Stimulated activated CD8-positive, alpha-beta memory T cell treated with anti-CD3 and anti-CD28 coated beads, Interleukin-7, amount 100 ng/mL, for 24 hours (primary cell): ENCODE measurements at places on chromosomes 1 and 21.
A peak's percentile ranks its signal among the peaks of the same experiment; 100 is the strongest.

DNA sequence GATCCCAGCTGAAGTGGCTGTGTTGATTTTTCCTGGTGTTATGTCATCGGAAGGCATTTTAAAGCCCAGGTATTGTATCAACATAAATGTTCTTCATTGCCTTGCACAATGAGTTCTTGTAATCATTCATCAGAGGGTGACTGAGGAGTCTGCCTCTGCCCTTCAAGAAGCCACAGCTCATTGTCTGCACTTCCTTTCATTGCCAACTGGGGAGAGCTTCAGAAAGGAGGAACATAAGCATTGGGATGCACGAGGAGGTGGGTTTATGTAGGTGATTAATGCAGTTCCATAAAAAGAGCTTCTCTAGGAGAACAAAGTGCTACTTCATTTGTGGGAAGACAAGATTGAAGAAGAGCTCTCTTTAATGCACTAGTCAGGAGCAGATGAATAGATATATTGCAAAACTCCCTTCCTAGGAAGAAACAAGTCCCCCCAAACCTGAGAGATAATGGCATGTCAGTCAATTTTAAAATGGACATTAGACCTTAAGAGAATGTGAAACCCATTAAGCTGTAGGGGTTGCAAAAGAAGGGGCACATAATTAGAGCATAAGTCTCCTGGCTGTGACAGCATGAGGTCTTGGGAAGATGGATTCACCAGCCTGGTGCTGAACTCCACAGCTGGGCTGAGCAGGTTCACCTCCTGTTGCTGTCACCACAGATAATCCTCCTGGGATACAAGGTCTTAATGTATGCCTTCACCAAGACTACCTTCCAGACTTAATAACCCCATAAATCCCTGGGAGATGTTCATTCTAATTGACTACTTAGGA is 124.6 kb downstream of the BACH1 start:
- DNase-seq: no peak

GRCh38 chr1:229227298-229227919 is 43.5 kb upstream of the RAB4A start:
- DNase-seq: peak; percentile 70

GRCh38 chr1:67214420-67215174 is 48.3 kb downstream of the IL23R start:
- DNase-seq: peak; percentile 27

DNA sequence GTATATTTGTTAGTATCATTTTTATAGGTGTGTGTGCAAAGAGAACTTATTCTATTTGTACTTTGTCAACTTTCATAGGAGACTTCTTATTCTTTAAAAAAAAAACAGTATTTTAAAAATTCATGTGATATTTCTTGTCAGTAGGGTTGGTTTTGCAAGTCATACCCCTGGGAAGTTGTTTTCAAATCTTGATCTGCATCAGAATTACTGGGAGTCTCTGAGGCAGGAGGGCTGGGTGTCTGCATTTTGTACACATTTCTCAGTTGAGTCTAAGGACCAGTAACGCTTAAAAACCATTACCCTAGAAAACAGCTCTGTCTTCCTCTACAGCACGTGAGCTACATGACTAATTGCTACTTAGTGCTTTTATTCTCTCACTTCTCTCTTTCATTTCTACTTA is 76.0 kb upstream of the CTTNBP2NL start:
- DNase-seq: no peak

- no peak for DNase-seq
These were observed 32.0 kb upstream of the CD2 start for GRCh38 chr1:116722016-116722838.

- no peak for DNase-seq
These were observed 112.9 kb downstream of the PTPN14 start for GRCh38 chr1:214438530-214438929.

- no peak for DNase-seq
These were observed 11.0 kb upstream of the SERBP1 start for GRCh38 chr1:67441183-67441582.

GRCh38 chr1:205172729-205173366 is 38.7 kb downstream of the DSTYK start:
- DNase-seq: no peak

DNA sequence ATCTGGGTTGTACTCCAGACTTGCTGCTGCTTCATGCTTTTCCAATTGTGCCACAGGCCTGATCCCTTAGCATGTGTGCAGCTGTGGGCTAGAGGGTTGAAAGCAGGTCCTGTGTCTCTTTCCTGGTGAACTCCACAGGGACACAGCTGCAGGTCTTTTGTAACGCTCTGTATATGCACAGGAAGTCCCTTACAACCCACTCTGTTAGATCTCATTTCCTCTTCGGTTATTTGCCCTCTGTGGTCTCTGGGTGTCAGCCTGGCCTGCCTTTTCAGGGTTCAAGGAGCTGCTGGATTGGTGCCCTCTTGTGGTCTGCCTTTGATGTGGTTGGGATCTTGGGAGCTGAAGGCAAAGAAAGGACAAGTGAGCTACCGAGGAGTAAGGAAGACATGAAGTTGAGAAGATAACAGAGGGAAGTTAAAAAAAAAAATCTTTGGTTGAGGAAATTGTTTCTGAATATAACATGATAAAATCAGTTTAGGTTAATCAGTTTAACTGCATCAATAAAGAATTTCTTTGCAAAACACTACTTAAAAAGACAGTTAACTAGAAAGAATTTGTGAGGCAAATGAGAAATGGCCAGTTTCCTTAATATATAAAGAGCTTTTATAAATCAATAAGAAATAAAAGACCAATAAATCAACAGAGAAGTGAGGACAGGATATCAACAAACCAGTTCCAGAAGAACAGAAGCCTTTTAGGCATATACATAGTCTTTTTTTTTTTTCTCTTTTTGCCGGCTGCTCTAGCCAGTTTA is 44.1 kb downstream of the UCK2 start:
- DNase-seq: peak; percentile 4

DNA sequence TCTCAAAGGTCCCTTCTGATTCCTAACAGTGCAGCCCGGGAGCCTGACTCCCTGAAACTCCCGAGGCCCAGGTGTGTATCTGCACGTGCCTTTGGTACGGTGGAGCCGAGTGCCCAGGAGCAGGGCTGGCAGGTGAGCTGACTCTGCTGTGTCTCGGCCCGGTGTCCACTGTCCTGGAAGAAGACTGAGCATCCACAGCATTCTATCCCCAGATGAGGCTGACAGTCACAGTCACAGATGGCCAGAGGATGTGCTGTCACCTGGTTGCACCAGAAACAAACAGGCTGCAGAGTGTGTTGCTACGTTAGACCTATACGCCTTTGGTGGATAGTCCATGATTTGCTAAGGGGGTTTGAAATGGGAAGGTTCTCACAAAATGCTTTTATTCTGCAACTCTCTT is 9.8 kb downstream of the ETV3L start:
- no peak for DNase-seq

DNA sequence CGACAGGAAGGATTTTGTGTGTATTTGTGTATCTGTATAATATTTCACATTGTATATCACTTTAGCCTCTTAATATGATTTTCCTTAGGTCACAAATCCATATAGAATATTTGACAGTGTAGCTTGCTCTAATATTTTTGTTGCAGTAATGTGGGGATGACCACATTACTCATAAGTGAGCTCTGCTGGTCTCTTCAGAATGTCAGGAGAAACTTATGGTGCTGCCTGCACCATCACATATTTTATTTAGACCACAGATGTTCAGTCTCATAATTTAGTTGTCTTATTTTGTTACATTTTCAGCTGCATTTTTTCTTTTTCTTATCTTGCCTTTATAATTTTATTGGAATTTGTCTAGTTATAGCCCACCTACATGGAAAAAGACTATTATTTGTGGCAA is 205.3 kb downstream of the PBX1 start:
- no peak for DNase-seq

- peak; percentile 54 for DNase-seq
These were observed 10.7 kb downstream of the OPTC start for GRCh38 chr1:203504400-203505250.

DNA sequence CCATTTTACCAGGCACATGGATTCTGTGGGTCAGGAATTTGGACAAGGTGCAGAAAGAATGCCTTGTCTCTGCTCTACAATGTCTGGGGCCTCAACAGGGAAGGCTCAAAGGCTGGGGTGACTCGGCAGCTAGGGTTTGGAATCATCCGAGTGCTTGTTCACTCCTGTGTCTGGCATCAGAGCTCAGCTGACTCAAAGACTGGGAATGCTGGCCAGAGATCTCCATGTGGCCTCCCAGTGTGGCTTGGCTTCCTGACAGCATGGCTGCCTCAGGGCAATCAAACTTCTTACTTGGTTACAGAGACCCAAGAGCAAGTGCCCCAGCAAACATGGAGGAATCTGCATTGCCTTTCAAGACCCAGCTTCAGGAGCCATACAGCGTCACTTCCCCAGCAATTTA is 110.5 kb downstream of the TOMM20 start:
- DNase-seq: no peak

GRCh38 chr1:84540759-84541158 is 33.5 kb downstream of the CTBS start:
- DNase-seq: no peak

GRCh38 chr1:203201516-203202205 is 15.2 kb upstream of the CHI3L1 start:
- no peak for DNase-seq

DNA sequence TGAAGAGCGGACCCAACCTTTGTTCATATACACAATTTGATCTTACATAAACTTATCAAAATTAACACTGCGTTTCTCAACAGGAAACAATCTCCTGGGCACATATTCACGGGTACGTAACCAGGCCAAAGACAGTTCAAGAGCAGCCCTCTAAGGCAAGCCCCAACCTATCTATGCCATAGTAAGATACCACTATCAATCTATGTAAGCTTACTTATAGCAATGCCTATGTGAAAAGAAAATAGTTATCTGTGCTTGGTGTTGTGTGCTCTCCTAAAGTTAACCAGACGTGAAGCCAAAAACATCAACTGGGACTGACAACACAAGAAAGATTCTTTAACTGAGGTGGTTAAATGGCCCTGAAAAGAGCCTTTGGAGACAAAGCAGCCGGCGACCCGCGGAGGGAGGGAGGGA is 49.4 kb upstream of the BOLA1 start:
- DNase-seq: no peak

DNA sequence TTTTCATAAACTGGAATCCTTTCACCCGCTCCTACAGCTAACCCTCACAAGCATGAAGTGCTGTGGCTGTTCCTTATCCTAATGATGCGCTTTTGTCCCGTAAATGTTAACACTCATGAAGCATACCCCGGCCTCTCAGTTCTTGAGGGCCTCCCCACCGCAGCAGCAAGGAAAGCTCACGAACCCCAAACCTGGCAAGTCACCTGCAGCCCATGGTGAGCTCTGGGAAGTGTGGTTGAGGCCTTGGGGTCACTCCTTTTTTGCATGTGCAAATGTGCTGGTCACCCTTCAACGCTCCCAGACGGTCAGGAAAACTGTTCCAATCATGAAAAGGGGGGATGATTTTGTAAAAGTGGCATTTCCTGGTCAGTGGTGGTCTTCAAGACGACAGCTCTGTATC is 124.6 kb downstream of the PRDM2 start:
- no peak for DNase-seq

DNA sequence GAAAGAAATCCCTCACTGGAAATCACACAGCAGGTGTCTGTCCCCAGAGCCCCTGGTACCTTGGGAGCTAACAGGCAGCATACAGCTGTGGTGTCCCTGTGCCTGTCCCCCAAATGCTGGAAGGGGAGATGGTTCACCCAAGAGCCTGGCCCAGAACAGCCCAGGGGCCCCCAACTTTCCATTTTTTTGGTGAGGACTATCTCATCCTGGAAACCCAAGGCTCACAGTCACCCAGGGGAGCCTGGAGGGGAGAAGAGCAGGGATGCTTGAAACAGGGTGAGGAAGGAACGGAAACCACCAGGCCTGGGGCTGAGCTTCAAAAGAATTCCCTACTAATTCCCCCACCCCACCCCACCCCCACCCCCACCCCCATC is 3.6 kb downstream of the SDC3 start:
- no peak for DNase-seq

DNA sequence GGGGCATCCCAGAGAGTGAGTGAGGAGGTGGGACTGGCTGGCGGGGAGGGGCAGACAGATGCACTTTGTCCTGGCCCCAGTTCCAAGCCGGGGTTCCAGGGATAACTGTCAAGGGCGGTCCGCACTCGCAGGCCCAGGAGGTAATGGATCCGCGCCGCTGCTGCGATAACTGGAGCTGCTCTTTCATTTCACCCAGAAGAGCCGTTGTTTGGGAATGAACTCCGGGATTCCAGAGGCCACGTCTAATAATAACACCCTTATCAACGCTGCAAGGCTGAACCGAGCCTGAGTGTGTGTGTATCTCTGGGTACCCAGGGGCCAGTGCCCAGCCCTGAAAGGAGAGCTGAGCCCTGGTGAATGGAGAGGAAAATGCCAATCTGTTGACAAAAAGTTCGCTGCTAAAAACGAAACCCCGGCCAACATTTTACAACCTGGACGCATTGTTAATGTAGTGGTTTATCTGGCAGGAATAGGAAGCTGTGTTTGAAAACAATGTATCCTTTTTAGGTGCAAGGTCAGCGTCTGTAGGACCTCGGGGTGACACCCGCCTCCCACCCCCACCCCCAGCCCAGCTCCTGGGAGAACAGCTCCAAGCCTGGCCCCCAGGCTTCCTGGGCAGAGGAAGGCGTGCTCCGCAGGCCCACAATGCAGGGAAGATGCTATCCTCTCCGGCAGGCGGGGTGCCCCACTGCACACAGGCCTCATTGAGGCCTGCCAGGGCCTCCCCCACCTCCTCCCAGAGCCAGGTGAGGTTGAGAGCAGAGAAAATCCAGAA is 119.7 kb downstream of the PROX1 start:
- no peak for DNase-seq

DNA sequence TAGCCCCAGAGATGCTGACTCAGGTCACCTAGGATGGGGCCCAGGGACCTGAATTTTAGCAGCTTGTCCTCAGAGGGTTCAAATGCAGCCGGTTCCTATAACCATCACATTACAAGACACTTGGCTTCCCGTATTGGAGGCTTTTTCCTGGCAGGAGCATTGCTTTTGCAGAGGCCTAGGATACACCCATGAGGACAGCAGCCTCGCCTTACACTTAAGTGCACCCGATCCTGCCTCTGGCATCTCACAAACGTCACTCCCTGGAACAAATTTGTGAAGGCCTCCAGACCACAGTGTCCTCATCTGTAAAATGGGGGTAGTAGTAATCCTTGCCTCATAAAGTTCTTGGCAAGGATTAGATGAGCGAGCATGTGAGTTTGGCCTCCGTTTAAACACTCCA is 130.0 kb downstream of the KAZN start:
- no peak for DNase-seq
